ENCODE measurements at places on chromosomes 12 and 14.
A peak's percentile ranks its signal among the peaks of the same experiment; 100 is the strongest.

DNA sequence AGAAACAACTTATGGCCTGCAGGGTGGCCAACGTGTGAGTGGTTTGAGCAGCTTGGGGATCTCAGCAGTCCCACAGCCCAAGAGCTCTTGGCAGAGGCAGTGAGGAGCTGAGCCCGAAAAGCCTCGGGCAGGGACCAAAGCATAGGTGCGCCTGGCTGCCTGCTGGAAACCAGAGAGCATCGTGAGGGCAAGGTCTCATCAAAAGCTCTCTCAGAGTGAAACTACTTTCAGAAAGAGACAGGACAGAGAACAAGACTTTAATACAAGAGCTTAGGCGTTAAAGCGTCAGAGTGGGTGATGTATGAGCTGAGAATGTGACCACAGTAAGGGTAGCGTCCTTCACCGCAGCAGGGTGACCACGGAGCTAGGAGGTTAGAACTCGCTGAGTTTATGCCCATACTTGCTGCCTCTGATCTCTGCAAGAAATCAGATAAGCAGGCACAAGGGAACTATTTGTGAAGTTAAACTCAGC lies 30.8 kb downstream of the LGMN start:
- DNase-seq = no peak

GRCh38 chr12:124938587-124938986 lies 24.1 kb upstream of the UBC start:
- no peak for DNase-seq

- DNase-seq = no peak
Measured at GRCh38 chr14:58138031-58138713, 13.8 kb downstream of the ARMH4 start.

DNA sequence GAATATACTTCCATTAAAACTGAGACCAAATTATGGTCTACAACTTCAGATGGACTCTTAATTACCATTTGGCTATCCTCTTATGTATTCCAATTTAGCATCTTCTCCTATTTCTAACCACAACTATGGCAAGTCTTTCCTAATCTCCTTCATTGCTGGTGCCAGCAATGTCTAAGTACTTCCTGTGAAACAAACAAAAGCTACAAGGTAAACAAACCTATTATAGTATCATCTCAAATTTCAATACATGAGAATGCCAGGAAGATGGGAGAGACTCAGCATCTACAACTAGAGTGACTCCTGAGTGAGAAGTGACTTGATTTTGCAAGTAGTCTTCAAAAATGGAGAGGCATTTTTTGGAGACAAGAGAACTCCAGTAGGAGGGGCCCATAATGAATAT lies 202.9 kb upstream of the ATXN7L3B start:
- DNase-seq = no peak

- DNase-seq = no peak
Measured at GRCh38 chr14:89702073-89702875, 252.3 kb downstream of the EFCAB11 start.

DNA sequence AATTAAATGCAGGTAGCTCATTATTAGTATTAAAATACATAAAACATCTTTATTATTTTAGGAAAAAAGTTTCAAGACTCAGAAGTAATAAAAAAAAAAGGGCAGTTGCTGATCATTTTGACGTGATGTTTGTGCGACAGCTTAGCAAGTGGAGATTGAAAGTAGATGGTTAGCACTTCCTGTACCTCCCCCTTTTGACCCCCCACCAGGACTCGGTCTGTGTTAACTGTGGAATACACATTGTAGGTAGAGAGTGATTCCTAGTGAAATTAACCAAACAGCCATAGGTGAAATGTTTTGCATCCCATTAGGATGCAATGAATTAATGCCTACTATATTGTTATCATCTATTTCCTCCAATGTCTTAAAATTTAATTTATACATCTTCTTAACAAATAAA lies 120.8 kb downstream of the SLC5A8 start:
- DNase-seq = no peak

- DNase-seq = no peak
Measured at GRCh38 chr14:55650992-55651391, 71.0 kb downstream of the KTN1 start.

GRCh38 chr12:53059434-53060063 lies 9.7 kb downstream of the TNS2 start:
- DNase-seq = no peak

GRCh38 chr14:91286530-91286937 lies 42.0 kb upstream of the GPR68 start:
- peak; percentile 73 for DNase-seq

DNA sequence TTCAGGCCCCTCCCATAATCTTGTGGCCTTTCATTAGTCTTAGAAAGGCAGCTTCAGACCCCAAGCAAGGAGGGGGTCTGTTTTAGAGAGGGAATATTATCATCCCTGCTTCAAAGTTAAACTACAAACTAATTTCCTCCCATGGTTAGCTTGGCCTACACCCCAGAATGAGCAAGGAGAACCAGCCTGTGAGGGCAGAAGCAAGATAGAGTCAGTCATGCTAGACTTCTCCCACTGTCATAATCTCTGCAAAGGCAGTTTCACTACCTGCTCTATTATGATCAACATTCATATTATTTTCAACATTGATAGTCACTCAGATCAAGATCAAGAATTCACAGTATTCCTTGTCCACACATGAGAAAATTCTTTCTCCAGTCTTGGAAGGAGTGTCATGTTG lies 105.1 kb downstream of the GXYLT1 start:
- no peak for DNase-seq

- DNase-seq = no peak
Measured at GRCh38 chr14:99476864-99477263, 3.8 kb downstream of the SETD3 start.

DNA sequence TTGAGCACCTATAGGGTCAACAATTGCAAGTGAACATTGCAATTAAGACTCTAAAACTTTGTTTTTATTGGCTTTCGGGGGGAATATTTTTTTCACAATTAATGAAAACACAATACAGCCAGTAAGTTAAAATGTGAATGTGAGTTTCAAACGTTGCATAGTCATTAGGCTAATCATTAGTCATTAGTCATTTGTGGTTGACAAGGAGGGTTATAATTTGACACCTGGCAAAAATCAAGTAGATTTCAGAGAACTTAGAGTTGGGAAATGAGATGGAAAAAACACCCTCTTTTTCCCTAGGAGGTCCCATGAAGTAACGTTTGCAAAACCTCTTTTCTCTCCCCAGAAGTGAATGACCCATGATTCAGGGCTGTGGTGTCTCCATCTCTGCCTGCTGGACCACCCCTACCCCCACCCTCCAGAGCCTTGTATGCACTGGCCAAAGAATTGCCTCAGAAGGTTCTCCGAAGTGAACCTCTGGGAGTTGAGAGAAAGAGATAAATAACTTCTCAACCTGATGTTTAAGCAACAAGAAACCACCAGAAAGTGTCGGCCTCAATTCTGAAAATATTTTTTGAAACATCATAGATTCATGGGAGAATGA lies 196.3 kb downstream of the PAX9 start:
- DNase-seq = no peak

DNA sequence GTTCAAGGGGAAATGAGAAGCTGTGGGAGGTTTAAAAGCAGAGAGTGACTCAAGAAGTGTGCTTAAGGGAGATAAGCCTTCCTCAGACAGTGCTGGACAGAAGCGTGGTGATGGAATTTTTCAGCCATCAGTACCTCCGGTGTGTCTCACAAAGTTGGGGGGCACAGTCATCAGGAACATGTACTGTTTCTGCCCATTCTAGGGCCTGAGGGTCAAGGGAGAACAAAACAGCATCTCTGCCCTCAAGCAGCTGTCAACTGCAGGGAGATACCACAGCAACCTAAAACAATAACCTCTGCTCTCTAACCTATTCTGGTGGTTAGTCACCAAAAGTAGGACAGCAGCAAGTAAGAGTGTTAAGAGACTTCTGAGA lies 2.0 kb upstream of the STON2 start:
- DNase-seq = no peak

DNA sequence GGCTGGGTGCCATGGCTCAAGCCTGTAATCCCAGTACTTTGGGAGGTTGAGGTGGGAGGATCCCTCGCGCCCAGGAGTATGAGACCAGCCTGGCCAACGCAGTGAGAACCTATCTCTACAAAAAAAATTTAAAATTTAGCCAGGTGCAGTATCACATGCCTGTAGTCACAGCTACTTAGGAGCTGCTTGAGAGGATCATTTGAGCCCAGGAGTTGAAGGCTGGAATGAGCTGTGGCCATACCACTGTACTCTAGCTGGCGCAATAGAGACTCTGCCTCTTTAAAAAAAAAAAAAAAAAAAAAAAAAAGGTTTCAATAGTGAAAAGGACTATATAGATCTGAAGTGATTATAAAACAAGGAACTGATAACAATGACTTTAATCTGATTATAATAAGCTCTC lies 13.5 kb downstream of the PSMA3 start:
- no peak for DNase-seq

DNA sequence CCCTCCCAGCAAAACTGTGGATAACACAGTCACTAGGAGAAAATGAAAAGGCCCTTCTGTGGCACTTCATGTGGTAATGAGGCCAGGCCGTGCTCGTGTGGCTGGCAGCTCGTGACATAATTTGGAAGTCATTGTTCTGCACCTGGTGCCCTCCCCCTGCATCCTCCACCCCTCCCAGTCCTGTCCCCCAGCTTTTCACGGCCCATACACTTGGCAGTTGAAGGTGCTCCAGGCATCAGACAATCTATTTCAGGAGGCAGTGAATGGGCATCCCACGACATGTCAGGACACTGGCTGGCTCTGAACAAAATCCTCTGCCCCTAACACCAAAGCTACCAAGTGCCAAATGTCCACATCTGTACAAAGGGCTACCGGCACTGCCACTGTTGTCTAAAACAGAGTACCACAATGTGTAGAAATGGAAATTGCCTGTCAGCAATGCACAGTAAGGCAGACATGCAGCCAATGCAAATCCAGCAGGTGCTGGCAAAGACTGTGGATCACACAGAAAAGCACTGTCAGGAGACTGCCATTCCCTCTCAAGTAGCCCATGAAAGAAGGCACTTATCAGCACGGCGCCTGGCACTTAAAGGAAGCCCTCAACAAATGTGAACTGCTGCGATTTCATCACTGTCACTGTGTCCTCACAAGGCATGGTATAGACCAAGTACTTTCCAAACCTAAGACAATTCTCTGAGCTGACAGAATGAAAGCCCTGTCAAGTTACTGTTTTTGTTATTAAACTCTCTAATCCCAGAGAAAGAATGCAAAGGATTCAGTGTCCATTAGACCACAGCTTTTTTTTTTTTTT lies 39.1 kb downstream of the CORO1C start:
- peak; percentile 38 for DNase-seq

- no peak for DNase-seq
Measured at GRCh38 chr12:95429172-95429510, 44.8 kb upstream of the METAP2 start.

DNA sequence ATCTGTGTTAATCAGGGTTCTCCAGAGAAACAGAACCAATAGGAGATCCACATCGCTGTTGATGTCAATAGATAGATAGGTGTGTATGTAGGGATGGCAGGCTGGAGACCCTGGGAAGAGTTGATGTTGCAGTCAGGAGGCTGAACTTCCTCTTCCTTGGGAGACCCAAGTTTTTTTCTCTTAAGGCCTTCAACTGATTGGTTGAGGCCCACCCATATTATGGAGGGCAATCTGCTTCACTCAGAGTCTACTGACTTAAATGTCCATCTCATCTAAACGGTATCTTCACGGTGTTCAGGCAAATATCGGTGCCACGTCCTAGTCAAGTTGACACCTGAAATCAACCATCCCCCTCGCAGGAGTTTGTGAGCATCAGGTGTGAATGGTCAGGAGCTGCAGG lies 63.0 kb downstream of the ETV6 start:
- no peak for DNase-seq

- no peak for DNase-seq
Measured at GRCh38 chr14:88835661-88836060, 11.2 kb downstream of the TTC8 start.

DNA sequence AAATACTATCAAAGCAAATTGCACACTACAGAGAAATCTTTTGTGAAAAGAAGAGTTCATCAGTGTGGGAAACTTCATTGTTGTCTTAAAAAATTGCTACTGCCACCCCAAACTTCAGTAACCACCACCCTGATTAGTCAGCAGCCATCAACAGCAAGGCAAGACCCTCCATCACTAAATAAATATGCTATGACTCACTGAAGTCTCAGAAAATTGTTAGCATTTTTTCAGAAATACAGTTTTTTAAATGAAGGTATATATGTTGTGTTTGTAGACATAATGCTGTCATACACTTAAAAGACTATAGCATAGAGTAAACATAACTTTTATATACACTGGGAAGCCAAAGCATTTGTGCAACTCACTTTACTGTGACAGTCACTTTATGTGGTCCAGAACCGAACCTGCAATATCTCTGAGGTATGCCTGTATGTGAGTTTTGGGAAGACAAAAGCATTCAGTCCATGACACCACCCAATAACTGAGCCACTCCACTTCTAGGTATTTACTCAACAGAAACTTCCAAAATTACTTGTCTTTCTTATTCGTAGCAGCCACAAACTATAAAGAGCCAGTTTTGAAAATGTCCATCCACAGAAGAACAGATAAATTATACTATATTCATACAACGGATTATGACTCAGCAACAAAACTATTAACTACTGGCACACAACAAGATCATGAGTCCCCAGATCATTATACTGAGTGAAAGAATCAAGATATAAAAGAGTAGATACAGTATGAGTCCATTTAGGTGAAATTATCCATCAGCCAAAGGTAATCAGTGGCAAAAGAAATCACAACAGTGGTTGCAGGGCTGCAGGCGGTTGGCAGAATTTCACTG lies 649.6 kb downstream of the BCL11B start:
- DNase-seq = no peak

DNA sequence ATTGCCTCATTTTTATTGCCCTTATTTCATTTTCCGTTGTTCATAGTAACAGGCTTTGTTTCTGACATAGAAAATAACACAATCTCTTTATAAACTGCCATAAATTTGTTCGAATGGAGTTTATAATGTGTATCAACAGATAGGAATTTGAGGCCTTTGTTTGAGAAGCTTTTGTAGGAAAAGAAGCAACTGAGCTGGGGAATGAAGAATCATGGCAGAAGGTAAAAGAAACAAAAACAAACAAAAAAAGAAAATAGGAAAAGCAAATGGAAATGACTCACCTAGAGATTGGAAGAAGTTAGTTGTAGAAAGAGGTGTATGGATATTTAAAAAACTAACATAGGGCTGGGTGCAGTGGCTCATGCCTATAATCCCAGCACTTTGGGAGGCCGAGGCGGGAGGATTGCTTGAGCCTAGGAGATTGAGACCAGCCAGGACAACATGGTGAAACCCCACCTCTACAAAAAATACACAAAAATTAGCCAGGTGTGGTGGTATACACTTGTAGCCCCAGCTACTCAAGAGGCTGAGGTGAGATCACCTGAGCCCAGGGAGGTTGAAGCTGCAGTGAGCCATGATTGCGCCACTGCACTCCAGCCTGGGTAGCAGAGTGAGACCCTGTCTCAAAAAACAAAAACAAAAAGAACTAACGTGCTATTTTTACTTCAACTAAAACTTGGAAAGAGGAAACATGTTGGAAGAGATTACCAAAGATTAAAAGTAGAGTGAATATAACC lies 523 bp upstream of the REP15 start:
- DNase-seq = no peak

GRCh38 chr12:75471902-75472890 lies 8.4 kb upstream of the GLIPR1 start:
- DNase-seq = no peak

GRCh38 chr12:57738661-57739237 lies at the start of gene AGAP2:
AGAP2 (minus strand) TSS chr12:57738742; CDS start chr12:57738246, 496 bp downstream.
- DNase-seq = peak; percentile 70
